ENCODE measurements at places on chromosomes 2 and 18. TPM values are rescaled to one million over a fixed set of nuclear protein-coding genes. Genes with fewer than 3 reads are reported as not detected.

The FBXO15 gene
- not detected for total RNA-seq

The MRPS9 gene
- 91.8 TPM for total RNA-seq

The YIPF4 gene
- 39.1 TPM for total RNA-seq

The SLC35F6 gene
- total RNA-seq = 21.2 TPM

The XDH gene
- total RNA-seq = not detected

DNA sequence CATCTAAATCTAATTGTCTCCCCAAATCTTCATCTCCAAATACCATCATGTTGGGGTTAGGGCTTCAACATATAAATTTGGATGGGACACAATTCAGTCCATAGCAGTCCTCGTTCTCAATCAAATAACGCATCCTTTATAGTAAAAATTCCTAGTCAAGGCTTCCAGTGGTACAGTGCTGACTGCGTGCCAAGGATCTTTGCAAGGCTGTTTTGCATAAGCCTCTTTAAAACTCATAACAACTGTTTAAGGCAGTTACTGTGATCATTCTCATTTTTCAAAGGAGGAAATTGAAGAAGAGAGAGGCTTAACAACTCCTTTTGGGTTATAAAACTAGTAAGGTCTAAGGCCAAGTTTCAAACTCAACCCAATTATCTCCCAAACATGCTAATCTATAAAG lies 666.9 kb downstream of the NYAP2 start:
- no peak for DNase-seq

DNA sequence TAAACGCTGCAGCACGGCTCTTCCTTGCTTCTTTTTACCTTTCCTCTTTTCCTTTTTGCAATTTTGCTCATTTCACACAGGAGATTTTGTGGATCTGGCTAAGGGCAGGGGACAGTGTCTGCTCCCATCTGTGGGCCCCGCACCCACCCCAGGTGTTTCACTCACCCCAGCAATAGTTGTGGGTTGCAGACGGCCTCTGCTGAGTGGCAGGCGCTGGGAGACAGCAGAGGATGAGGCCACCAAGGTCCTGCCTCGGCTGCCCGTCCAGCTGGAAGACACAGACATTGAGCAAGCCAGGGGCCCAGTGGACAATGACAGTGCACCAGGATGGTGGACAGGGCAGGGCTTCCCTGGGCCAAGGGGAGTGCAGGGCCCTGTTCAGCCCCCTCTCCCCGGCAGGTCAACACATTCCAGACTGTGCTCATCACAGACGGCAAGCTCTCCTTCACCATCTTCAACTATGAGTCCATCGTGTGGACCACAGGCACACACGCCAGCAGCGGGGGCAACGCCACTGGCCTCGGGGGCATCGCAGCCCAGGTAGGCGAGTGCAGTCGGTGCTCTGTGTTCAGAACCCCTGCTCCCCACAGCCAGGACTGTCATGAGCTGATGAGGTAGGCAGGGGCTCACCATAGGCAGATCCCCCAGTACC lies 35.0 kb downstream of the SNED1 start:
- DNase-seq = no peak

GRCh38 chr2:236865052-236865451 lies 220.6 kb upstream of the COPS8 start:
- DNase-seq = no peak

DNA sequence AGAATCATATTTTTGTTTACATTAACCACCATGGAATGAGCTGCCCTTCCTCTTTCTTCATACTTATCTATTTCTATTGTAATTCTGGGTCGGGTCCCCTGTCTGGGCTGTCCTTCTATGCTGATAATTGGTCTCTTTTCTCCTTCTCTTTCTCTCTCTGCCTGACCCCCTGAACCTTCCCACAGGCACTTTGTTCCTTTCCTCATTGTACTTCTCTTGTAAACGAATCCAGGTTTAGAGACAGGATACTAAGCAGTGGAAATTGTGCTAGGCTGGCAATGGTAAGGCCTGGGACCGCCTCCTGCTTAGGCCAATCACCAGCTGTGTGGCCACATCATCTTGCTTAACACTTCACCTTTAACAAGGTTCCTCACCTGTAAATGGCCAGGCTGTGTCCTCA lies 137.0 kb downstream of the ZNF532 start:
- DNase-seq = no peak

GRCh38 chr2:147679955-147680531 lies 164.8 kb upstream of the ACVR2A start:
- no peak for DNase-seq

DNA sequence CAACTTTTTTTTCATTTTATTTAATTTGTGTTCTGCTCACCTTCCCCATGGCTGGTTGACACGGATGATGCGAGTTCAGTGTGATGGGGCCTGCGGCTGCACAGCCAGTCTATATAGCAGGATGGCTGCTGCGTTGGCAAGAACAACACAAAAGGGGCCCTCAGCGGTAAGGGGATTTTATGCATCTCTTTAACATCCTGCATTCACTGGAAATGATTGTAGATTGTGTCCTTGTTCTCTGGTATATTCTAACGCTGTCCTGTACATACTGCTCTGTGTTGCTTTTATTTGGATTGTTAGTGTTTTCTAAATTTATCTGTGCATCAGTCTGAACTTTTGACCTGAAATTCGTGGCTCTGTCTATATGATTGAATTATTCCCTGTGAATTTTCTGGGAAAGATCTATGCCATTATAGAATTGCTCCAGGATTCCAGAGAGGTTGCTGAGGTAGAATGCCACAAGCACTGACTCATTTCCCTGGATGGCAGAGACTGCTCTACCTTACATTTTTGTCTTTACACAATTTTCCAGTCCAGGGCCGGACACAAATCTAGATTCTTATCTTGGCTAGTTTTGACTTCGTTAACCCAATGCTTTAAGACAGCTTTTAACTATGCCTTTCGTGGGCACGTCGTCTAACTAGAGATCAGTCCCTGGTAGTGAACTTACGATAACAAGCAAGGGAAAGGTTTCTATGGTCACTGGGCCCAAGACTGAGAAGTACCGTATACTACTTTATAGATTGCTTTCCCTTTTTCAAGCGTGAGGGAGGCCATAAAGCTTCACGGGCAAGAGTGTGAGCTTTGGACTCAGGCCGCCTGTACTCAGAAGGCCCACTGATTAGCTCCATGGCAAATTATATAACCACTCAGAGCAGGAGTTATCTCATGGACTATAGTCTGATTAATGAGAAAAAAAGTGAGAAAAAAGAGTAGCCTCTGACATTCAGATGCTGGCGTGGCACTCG lies at the start of gene CRYGC:
CRYGC (minus strand) TSS at position 85 of the 968 bp plus-strand sequence; CDS start at position 49, 36 bp downstream.
- DNase-seq = peak; percentile 84

DNA sequence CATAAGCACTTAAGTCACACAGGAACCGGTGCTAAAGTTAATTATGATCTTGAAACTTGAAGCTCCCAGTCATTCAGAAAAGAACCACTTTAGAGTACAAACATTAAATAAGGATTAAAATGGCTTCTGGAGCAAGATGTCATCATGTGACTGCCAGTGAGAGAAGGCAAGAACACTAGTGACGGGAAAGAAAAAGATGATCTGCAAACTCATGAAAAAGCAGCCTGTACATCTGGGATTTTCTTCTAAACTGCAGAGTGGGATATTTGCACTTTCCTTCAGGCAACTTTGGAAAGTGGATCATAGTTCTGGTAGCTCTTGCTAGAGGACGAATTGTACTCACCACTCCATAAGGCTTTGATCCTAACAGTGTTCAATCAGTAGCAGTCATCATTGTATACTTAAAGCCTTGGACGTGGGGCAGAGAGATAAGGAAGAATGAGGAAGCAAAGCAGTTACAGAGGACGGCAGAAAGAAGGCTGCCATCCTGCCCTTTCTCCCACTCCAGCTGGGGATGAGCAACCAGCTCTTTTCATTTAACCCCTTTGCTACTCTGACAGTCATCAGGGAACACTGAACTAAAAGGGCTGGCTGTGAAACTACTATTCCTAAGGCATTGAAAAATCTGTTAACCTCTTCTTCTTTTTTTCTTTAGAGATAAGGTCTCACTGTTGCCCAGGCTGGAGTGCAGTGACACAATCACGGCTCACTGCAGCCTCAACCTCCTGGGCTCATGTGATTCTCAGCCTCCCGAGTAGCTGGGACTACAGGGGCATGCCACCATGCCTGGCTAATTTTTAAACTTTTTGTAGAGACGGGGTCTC lies 18.1 kb downstream of the ABHD3 start:
- DNase-seq = peak; percentile 95

DNA sequence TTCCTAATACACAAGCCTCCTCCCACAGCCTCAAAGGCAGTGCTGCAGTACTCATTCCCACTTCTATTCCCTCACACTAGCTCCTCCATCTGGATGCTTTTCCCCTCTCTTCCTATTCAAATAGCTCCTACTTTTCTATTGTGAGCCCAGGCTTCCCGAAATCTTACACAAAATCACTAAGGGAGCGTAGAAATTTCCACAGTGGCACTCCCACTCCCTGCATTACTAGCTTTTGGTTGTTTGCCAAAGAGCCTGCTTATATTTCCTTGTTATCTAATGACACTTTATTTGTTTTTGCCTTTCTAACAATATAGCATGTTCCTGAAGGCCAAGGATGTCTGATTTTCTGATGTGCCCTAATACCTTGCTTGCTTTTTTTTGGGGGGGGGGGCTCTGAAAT lies 10.9 kb downstream of the EPAS1 start:
- no peak for DNase-seq

GRCh38 chr2:12733846-12734245 lies 17.1 kb downstream of the TRIB2 start:
- DNase-seq = no peak

- no peak for DNase-seq
Measured at GRCh38 chr18:12032786-12033642, 51.7 kb downstream of the IMPA2 start.

DNA sequence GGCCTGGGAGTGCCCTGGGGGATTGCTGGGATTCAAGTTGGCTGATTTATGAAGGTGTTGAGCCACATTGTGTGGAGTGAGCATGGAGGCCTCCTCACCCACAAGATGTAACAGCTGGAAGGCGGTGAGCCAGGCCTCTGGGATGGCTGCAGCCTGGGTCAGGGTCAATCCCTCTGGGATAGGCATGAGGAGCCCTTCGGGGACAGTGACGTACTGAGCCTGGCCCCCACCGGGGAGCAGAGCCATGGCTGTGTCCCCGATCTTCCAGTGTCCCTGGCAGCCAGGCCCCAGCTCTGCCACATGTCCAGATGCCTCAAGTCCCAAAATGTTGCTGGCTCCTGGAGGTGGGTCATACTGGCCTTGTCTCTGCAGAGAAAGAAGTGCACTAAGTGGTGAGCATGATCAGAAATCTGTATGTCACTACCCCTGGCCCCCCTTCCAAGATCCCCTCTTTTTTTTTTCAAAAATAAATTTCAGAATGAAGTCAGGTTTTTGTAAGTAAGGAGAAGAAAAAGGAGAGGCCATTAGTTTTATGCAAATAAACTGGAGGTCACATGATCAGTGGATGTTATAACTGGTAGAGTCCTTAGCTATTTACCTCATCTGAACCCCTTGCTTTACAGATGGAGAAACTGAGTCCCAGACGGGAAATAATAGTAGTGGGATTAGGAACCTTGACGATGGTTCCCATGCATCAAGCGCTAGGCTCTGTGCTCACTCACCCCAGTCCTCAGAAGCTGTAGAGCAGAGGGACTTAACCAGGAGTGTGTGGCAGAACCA lies 1.7 kb downstream of the TP53I3 start:
- no peak for DNase-seq

GRCh38 chr2:111095434-111095833 lies 25.3 kb upstream of the BCL2L11 start:
- DNase-seq = no peak

DNA sequence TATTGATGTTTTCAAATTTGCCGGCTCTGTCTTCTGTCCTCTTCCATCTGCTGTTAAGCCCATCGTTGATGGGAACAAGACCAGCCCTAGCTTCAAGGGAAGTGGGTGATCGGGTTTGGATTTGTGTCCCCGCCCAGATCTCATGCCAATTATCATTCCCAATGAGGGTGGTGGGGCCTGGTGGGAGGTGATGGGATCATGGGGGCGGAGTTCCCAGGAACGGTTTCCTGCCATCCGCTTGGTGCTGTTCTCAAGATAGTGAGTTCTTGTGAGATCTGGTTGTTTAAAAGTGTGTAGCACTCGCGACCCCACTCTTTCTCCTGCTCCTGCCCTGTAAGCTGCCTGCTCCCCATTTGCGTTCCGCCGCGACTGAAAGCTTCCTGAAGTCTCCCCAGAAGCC lies 9.5 kb downstream of the ASB18 start:
- DNase-seq = no peak

DNA sequence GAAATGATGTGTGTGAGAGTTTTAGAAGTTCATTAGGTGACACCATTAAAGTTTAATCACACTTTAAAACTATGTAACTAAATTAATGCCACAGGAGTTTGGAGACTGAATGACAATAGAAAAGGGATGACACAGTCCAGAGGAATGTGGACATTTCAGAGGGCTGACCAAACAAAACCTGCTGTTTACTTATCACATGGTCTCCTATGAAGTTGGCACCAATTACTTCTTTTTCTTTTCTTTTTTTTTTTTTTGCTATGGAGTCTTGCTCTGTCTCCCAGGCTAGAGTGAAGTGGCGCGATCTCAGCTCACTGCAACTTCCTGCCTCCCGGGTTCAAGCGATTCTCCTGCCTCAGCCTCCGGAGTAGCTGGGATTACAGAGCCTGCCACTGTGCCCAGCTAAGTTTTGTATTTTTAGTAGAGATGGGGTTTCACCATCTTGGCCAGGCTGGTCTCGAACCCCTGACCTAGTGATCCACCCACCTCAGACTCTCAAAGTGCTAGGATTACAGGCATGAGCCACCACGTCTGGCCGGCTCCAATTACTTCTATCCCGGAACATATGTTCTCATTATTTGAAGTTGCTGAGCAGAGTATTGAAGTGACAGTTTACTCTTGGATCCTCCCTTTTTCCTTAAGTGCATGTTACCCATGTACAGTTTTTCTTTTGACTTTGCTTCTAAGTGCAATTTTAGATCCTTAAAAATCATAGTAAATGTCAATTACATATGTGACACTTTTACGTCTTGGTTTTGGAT lies 4.3 kb downstream of the AGPS start:
- peak; percentile 93 for DNase-seq

GRCh38 chr2:74620671-74621070 lies 27.5 kb downstream of the M1AP start:
- DNase-seq = no peak

DNA sequence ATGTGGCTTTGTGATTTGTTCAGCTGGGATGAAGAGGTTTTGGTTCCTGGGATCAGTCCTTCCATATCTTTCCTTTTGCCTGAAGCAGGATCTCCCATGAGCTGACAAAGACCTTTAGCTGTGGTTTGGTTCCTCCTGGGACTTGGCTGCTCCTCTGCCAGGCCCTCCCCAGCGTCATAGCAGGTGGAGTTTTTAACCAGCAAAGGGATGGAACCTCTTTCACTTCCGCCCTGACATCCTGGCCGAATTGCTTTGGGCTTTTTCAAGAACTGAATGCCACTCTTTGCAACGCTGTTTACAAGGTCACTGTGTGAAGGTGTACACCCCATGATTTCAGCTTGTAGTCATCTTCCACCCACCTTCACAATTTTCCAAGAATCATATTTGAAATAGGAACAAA lies 390 bp downstream of the PCARE start:
- no peak for DNase-seq

GRCh38 chr2:219445220-219445640 lies 10.6 kb downstream of the SPEG start:
- DNase-seq = no peak

- no peak for DNase-seq
Measured at GRCh38 chr2:168992026-168992425, 39.1 kb downstream of the ABCB11 start.
